Activated naive CD4-positive, alpha-beta T cell treated with anti-CD3 and anti-CD28 coated beads, Interleukin-2, amount 50 U/mL, for 72 hours (primary cell): ENCODE measurements at places on chromosomes 4 and X.

DNA sequence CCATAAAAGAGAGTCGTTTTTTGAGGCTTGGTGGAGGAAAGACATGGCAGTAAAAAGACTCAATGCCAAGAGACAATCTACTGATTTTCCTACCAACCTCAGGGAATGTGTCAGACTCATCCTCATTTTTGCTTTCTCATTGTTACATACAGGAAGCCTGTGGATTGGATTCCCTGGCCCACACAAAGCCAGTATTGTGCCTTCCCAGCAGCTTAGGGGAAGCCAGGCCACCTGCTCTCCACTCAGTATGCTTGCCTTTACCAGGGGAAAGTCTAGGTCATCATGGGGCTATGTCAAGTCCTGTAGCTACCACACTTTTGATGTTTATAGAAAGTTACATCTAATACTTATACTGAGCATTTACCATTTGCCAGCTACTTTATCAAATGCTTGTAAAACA, 11.0 kb downstream of the BMX start:
- DNase-seq: no peak

DNA sequence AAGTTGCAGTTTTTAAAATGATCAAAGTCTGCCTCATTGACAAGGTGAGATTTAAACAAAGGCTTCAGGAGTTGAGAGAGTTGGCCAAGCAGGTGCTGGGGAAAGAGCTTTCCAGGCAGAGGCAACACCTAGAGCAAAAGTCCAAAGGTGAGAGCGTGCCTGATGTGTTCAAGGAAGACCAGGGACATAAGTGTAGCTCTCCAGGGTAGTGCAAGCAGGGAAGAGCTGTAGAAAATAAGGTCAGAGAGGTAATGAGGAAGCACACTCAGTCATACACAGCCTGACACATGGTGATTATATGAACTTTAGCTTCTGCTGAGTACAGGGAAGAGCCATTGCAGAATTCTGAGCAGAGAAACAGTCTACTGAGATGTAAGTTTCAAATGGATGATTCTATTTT, 265.0 kb upstream of the NWD2 start:
- no peak for DNase-seq

DNA sequence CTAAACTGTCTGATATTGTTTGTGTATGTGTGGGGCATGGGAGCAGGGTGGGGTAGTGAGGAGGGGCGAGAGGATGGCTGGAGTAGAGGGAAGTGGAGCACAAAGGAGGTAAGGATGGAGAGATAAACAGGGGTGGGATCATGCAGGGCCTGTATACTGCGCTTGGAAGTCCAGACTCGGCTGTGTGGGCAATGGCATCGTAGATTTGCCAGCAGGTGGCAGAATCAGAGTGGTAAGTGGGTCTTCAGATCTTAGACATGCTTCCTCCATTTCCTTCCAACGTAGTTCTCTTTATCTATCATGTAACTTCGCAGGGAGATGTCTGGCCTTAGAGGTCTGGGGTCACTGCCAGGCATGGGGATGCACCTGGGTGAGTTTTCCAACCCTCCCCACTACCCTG, 155.5 kb downstream of the PDGFRA start:
- DNase-seq: no peak

DNA sequence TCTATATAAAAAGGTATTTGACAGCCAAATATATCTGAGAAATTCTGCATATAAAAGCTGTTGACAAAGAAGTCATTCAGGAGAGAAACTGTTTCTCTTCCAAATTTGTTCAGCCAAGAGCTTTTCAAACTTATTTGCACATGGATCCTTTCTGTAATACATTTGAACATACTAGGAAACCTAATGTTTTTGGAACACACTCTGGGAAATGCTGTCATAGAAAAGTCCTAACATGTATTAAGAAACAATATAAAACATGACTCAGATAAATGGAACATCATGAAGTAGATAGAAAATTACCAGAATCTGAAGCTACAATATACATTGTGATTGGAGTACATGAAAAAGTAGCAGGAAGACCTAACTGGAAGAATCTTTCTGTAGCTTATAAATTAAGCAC, 781.5 kb upstream of the EPHA5 start:
- DNase-seq: no peak

- no peak for DNase-seq
Measured at GRCh38 chr4:3405176-3405575, 36.6 kb upstream of the HGFAC start.
